H4 (cell line): ENCODE measurements at places on chromosomes 2 and 18. TPM values are rescaled to one million over a fixed set of nuclear protein-coding genes. Genes with fewer than 3 reads are reported as not detected.

The CD226 gene
- 0.02 and 0.23 TPM in 2 replicates for total RNA-seq

The HOXD13 gene
- total RNA-seq, result 3.1 and 4.8 TPM in 2 replicates

The UNC80 gene
- not detected in 2 replicates for total RNA-seq

The MEIS1 gene
- total RNA-seq, result 3.4 and 3.6 TPM in 2 replicates

The SERPINB5 gene
- total RNA-seq, result 1.1 TPM in 1 of 2 replicates, not detected in the other

The DPYSL5 gene
- 4.5 and 5.0 TPM in 2 replicates for total RNA-seq

The SPP2 gene
- total RNA-seq, result not detected in 2 replicates

The CNRIP1 gene
- total RNA-seq, result 19.7 and 32.6 TPM in 2 replicates

The AMER3 gene
- not detected in 2 replicates for total RNA-seq

The ADGRF3 gene
- total RNA-seq, result 0.02 TPM in 1 of 2 replicates, not detected in the other

The OXER1 gene
- total RNA-seq, result not detected in 2 replicates

The ZNG1B gene
- 46.9 and 64.3 TPM in 2 replicates for total RNA-seq

GRCh38 chr2:113716291-113716690 is 40.2 kb downstream of the SLC35F5 start:
- no peak for DNase-seq

DNA sequence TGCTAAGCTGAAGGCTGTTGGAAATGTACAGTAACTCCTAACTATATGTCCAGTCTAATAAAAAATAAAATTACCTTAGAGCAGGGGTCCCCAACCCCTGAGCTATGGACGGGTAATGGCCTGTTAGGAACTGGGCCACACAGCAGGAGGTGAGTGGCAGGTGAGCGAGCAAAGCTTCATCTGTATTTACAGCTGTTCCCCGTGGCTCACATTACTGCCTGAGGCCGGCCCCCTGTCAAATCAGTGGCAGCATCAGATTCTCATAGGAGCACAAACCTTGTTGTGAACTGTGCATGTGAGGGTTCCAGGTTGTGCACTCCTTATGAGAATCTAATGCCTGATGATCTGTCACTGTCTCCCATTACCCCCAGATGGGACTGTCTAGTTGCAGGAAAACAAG is 73.1 kb upstream of the CXCR4 start:
- no peak for DNase-seq

DNA sequence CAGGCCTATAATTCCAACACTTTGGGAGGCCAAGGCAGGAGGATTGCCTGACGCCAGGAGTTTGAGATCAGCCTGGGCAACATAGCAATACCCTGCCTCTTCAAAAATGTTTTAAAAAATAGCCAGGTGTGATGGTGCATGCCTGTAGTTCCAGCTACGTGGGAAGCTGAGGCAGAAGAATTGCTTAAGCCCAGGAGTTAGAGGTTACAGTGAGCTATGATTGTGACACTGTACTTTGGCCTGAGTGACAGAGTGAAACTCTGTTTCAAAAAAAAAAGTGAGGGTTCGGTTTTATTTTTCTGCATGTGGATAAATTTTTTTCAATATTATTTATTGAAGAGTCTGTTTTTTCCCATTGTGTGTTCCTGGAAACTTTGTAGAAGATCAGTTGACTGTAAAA is 208.1 kb downstream of the SLC4A3 start:
- DNase-seq, result no peak

DNA sequence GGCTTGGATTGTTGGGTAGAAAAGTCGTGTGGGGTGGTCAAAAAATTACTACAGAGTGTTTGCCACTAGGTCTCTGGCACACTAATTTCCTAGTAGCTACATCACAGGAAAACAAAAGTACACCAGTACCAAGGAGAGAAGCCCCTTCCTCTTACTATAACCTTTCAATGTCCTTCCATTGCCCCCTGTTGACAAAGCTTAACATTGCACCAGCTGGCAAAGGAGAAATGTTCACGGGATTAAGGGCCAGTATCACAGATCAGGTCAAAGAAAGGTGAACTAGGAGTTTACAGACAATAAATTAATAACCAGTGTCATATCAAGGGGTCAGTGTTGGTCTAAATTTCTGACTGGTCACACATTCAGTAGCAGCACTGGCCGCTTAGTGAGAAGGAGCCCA is 1139.6 kb upstream of the FAM98A start:
- DNase-seq, result no peak

DNA sequence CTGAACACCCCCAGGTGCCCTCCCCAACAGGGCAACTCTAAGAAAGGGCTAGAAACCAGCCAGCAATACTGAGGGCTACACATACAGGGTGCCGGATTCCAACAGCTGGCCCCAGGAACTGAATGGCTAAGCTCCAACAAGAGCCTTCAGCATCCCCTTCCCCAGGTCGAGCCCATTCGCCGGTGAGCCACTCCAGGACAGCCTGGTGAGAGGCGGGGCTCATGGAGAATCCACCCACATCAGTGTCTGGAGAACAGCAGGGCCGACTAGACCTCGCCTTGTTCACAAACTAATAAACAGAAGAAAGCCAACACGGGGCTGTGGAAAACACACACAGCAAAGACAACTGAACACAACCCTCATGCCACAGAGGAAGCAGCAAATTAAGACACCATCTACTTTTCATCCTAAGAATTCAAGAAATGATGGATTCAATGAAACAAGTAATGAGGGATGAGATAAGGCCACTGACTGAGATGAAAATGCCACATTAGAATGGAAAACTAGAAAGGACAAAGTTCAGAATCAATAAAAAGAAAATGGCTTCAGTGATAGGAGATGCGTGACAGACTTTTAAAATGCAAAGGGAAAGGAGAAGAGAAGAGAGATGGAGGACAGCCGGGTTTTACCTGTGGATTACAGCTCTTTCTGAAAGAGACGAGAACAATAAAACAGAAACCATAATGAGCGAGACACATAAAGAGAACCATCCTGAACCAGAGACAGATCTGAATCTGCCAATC is 8.2 kb downstream of the PER2 start:
- no peak for DNase-seq

DNA sequence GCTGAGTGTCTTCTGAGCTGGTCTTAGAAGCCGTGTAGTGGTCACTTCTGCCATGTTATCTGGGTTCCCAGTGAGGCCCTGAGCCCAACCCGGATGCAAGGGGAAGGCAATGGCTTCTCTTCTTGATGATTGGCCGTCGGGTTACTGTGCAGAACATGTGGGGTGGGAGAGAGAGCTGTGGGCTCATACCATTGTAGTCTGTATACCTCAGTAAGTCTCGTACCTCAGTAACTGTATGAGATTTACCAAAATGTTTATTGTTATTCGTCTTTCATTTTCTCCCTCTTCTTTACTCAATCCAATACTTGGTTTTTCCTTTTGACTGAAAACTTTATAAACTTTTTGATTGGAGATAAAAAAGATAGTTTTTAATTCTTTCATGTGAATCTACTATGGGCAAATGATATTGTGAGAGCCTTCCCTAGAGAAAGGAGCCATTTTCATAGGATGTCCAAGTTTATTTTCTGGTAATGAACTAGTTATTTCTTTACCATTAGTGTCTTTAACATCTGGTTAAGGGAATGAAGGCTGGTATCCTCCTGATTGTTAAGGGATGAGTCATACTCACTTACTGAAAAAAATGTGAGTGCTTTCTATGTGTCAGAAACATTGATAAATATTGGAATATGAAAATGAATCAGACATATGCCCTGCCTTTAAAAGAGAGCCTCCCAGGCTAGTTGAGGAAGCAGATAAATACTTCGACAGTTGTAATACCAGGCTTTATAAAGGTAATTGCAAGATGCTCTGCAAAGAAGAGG is 129.9 kb downstream of the PRPF40A start:
- DNase-seq, result no peak

GRCh38 chr18:63271881-63272299 is 47.7 kb downstream of the BCL2 start:
- DNase-seq, result no peak

- no peak for DNase-seq
Measured at GRCh38 chr2:158253170-158253569, 151.5 kb downstream of the UPP2 start.

DNA sequence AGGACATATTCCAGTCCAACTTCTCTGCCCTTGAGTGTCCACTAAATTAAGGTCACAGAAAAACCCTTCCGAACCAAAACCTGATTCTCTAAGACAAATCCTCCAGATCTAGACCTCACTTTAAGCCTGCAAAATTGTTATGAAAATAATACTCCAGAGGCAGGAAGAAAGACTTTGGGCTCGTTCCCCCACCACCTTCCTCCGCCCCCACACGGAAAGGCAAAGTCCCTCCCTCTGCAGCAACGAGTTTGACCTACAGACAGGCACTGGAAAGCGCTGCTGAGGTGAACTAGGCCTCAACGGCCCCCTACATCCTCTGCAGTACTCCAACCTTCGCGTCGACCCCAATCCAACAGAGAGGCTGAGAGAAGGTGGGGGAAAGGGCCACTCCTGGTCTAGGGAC is 808 bp downstream of the ATP5MC3 start:
- no peak for DNase-seq

DNA sequence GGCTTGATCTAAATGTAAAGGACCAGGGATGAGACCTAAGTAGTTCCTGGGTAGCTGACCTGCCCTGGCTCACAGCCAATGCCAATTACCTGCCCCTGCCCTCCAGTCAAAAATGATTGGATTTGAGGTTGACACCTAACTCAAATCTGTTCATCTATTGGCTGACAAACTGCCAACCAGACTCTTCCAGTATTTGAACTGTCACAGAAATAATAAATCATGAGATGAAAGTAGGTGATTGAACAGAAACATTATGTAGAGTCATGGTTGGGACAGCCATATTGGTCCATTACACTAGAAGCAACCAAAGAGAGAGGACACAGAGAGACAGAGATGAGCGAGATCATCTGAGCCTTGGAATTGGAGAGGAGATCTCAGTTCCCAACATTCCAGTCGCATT is 109.1 kb downstream of the ATL2 start:
- no peak for DNase-seq

GRCh38 chr2:189997016-189997415 is 65.5 kb downstream of the MSTN start:
- DNase-seq, result no peak

DNA sequence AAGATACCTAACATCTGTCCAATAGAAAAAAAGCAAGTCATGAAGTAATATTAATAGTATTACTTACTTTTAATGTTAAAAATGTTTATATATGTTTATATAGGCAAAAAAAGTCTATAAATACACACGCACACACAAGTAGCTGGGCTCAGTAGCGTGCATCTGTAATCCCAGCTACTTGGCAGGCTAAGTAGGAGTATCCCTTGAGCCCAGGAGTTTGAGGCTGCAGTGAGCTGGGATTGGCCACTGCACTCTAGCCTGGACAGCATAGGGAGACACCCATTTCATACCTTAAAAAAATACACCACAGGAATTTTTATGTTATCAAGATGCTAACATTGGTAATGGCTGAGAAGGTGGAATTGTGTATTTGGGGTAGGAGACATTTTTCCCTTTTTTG is 17.4 kb upstream of the AFTPH start:
- no peak for DNase-seq

- no peak for DNase-seq
Measured at GRCh38 chr18:68564351-68564750, 150.6 kb downstream of the TMX3 start.

GRCh38 chr2:176114930-176115625 is 1.5 kb upstream of the HOXD10 start:
- no peak for DNase-seq

GRCh38 chr2:95359031-95359430 is 43.5 kb upstream of the FAHD2A start:
- DNase-seq, result no peak

DNA sequence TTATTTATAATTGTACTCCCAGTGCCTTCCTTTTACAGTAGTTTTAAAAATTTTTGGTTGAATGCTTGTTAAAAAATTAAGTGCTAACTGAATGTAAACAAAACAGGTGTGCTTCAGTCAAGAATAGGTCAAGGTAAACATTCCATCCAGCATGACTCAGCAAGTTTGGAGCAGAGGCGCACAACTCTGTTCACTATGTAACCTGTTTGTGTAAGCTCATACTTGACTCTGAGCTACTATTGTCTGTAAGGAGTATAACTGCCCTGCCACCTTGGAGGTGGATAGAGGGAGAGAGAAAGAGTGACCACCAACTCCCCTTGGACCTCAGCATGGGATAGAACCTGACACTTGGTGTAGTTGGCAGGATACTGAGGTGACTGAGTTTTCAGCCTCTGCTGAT is 207.4 kb upstream of the SYT4 start:
- DNase-seq, result no peak

DNA sequence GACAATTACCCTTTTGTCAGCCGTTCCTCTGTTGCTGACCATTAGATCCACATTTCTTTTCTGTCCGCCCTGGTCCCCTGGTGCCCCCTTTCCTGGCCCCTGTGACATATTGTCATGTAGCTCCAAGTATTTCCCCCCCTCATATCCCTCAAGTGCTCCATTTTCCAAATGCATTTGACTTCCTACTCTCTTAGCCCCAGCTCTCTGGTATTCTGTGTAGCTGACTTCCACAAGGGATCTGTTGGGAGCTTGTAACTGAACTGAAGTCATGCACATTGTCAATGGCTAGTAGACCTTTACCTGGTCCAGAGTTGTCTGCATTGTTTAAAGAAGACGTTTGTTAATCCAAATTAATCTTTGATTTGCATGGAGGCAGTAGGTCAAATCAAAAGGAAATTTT is 34.8 kb downstream of the LIPG start:
- DNase-seq, result no peak
